ENCODE measurements at places on chromosomes 16 and 17.
A peak's percentile ranks its signal among the peaks of the same experiment; 100 is the strongest.

GRCh38 chr16:82192665-82193064 is 22.6 kb upstream of the MPHOSPH6 start:
- DNase-seq, result no peak

DNA sequence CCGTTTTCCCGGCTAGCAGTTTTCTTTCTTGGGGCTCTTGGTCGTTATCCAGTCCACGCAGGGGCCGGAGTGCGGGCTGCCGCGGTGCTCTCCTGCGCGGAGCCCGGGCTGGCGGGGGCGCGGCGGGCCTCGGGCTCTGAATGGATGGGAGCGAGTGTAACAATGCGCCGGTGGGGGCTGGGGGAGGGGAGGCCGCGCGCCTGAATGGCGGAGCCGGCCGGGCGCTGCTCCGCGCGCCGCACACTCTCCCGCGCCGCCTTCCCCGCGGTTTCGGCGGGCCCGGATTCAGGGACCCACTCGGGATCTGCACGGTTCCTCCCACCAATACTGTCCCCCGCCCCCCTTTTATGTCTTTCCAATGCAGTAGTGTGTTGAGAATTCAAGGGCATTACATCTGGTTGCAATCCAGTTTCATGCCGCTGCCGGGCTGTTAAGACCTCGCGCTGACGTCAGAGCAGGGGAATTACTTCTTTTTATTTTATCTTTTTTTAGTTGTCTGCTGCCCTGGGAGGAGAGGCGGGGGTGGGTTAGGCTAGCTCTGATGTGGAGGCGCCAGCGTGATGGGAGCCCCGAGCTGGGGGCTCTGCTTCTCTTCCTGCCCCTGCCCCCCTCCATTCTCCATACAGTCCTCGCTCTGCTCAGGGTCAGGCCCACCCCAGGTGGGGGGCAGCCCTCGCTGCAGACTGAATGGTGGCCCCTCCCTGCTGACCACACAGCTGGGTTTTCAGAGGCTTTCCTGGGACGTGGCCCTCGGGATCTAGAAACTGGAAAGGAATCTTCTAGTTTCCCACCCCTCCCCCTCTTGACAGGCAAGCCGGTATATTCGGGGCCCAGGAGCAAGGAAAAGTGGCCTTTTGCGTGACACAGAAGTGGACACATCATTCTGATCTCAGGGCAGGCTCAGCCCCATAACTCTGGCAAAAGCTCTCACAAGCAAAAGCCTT is 1.8 kb downstream of the RAI1 start:
- DNase-seq, result peak; percentile 68

DNA sequence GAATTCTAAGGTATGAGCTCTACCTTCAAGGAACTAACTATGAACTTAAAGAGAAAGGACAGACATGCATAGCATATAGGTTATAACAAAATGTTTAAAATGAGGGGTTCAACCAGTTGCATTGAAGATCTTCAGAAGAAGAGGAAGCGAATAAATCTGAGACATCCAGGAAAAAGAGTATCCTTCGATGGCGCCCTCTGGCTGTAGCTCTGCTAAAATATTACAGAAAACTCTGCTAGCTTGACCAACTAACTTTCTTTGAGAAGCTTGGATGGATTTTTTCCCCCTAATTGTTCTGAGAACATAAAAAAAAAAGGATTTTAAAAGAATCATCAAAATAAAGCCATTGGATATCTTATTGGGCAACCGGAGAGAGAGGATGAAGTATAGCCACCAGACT is 659.9 kb upstream of the SOX9 start:
- DNase-seq, result no peak

DNA sequence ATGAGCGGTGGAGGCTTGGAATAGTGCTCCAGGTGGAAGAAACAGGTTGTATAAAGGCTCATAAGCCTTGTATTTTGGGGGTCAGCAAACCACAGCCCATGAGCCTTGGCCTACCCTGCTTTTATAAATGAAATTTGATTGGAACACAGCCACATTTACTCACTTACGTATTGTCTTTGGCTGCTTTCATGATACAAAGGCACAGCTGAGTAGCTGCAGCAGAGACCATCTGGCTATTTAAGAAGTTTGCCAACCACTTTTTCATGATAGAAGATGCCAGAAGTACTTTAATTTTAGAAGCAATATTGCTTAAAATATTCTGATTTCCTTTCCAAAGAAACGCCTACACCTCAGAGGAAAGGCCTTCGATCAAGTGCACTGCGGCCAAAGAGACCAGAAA is 73.8 kb downstream of the C17orf58 start:
- DNase-seq, result no peak

GRCh38 chr16:47065766-47066688 is 77.7 kb downstream of the NETO2 start:
- DNase-seq, result no peak

GRCh38 chr17:30302241-30302640 is 10.5 kb upstream of the BLMH start:
- no peak for DNase-seq

- peak; percentile 44 for DNase-seq
These were observed 27.3 kb downstream of the KDM8 start for GRCh38 chr16:27230562-27231001.

DNA sequence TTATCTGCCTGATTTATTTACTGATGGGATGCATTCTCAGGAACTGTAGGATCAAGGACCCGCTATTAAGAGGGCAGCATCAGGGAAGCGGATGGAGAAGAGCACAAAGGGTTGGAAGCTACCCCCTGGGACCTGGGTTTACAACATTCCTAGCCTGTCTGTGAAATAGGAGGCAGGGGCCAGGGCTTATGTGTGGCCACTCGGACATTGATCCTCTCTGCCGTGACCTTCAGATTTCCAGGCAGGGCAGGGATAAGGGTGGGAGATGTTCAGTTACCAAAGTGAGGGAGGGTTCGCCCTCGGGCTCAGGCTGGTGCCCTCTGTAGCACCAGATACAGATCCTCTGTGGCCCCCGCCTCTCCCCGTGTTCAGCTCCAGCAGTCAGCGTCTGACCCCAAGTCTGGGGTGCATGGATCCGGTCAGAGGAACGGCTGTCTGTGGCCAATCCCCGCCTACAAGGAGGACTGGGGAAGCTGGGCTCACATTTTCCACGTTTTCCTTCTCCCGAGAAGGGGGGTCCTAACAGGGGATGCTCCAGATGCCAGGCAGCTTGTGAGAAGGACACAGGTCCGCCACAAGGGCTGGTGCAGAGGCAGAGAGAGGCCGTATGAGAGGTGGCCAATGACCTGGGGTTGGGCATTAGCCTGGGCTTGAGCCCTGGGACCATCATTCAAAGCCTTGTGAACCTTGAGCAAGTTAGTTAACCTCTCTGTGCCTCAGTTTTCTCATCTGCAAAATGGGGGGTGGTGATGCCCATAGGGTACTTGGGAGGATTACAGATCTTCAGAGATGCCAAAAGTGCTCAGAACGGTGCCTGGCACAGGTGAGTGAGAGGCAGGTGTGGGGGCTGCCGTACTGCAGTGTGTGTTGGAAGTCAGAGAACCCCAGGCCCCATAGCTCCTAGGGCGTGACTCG is 48.3 kb downstream of the ATP2C2 start:
- no peak for DNase-seq

DNA sequence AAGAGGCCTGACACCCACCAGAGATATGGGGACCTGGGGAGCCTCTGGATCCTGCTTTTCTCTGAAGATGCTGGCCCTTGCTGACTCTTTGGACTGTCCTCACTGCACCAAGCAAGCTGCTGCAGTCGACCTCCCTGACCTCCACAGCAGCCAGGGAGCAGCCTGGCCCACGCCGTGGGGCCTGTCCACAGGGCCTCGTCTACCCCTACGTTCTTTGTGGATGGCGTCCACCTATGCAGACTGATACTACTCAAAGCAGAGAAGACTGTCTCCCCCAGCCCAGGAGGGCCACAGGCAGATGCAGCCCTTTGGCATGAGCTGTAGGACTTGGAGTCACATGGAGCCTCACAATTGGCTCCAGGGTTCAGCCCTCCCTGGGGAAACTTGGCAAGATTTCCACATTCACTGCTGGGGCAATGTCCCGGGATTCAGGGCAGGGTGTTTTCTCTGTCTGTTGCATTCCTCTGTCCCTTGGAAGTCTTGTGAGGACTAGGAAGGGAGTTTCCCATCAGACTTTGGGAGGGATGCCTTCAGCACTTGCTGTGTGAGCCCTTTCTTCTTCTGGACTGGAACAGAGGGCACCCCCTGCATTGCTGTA is 152.2 kb downstream of the NTN1 start:
- no peak for DNase-seq

DNA sequence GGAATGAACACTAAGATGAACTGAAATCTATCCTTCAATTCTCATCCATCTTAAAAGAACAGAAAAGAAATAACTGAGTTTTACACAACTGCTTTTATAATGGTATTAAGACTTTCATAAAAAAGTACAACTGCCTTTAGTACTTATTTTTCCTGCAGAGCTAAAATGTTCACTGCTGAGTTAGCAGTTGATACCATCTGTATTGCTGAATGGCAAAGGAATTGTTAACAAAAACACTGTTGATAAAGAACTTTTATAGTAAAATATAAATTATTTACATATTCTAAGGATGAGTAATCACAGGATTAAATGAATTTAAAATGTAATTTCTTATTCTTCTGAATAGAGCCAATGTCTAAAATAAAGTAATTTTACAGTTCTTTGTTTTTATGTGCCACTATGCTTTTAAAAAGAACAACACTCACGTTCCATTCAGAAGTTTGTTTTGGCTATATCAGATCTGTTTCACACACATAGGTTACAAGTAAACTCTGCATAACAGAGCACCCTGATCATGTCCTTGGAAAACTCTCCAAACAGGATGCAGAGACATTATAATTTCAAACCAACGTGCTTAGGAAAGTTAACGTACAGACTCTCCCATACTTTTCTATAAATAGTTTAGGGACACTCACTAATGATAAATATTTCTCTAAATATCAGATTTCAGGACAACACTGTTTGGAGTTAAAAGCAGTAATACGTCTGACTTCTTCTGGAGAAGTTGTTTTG is 151.1 kb downstream of the ITFG1 start:
- no peak for DNase-seq

- DNase-seq, result no peak
These were observed 39.7 kb upstream of the NGFR start for GRCh38 chr17:49455272-49455861.

GRCh38 chr17:35660902-35661301 is 70.5 kb upstream of the RASL10B start:
- DNase-seq, result no peak

GRCh38 chr17:78528541-78528940 is 48.7 kb downstream of the DNAH17 start:
- DNase-seq, result no peak

- peak; percentile 67 for DNase-seq
These were observed 13.4 kb downstream of the MFSD6L start for GRCh38 chr17:8785547-8786413.

DNA sequence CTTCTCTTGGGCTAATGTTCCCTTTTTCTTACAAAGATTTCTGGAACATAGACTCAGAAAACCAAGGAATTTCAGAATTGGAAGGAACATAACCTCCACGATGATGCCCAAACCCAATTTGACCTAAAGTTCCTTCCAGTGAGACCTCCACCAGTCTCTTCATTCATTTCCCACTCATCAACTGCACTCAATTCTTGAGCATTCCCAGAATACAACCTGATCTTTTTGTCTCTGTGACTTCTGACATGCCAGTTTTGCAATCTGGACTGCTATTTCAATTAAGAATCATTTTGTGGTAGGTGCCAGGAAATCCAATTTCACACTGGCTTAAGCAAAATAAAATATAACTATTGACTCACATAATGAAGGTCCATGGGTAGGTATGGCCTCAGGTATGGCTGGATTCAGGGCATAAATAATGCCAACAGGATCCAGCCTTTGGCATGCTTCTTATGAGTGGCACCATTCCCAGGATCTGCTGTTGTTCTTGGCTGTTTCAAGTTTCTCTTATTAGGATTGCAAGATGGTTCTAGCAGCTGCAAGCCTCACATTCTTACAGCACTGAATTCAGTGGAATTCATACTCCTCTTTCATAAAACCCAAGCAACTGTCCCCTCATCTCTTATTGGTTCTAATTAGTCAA is 184.3 kb downstream of the HS3ST4 start:
- DNase-seq, result no peak

GRCh38 chr17:77763575-77763974 is 194.9 kb upstream of the TNRC6C start:
- DNase-seq, result no peak

- no peak for DNase-seq
These were observed 660 bp downstream of the RHBDF1 start for GRCh38 chr16:71540-72401.

DNA sequence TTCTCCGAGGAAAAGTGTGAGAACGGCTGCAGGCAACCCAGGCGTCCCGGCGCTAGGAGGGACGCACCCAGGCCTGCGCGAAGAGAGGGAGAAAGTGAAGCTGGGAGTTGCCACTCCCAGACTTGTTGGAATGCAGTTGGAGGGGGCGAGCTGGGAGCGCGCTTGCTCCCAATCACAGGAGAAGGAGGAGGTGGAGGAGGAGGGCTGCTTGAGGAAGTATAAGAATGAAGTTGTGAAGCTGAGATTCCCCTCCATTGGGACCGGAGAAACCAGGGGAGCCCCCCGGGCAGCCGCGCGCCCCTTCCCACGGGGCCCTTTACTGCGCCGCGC is at the start of gene ERBB2:
Gene ERBB2 (plus strand): TSS at position 247 of the 330 bp plus-strand sequence. CDS start 175 bp downstream, outside the sequence.
- no peak for DNase-seq

DNA sequence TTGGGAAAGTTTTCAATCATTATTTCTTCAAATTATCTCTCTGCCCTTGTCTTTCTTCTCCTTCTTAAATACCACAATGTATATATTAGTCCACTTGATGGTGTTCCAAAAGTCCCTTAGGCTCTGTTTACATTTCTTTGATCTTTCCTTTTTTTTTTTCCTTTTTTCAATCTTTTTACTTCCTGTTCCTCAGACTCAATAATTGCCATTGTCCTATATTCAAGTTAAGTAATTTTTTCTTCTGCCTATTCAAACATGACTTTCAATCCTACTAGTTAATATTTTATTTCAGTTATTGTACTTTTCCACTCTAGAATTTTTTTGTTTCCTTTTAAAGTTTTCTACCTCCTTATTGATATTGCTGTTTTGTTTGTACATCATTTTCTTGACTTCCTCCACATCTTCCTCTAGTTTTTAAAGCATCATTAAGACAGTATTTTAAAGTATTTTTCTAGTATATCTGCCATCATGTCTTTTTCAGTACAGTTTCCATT is 15.8 kb upstream of the UQCRC2 start:
- no peak for DNase-seq

DNA sequence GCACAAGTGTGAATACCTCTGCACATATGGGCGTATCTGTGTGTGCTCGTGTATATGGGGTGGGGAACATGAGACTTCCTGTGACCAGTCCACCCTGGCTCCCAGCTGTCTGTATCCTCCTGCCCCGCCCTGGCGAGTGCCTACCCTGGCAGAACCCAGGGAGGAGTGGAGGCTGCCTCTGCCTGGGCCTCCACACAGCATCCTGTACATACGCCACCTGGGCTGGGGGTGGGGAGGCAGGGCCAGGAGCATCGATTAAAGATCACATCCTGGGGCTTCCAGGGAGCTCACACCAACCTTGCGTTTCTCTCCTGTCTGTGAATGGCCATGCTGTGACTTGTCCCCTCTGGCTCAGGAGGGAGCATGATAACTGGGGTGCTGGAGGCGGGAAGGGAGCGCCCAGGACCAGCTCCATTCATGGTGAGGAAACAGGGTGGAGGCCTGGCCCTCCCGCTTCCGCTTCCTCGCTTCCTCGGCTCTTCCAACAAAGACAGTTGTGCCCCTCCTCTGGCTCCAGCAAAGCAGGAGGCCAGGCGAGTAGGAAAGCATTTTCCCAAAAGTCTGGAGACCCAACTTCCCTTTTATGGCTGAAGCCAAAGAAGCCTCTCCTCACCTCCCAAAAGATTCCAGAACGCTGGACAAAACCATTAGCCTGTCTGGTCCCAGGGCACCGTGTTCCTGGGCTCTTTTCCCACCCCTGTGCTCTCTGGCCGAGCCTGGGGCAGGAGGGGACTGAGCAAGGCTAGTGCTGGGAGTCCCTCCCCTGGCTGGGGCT is 22.9 kb downstream of the ADAM11 start:
- DNase-seq, result no peak

GRCh38 chr17:40699853-40700252 is 3.7 kb downstream of the KRT24 start:
- no peak for DNase-seq

Measured in stimulated activated CD4-positive, alpha-beta T cell treated with anti-CD3 and anti-CD28 coated beads, TNF-alpha, amount 100 ng/mL, for 24 hours (primary cell).